ENCODE measurements at places on chromosomes 16 and 17. TPM values are rescaled to one million over a fixed set of nuclear protein-coding genes. Genes with fewer than 3 reads are reported as not detected.

The CMTM2 gene
- not detected for total RNA-seq

The TEN1 gene
- total RNA-seq: 22.4 TPM

The XYLT1 gene
- 0.96 TPM for total RNA-seq

The KRT9 gene
- not detected for total RNA-seq

The COPS3 gene
- total RNA-seq: 151 TPM

The CHST5 gene
- total RNA-seq: 0.11 TPM

The DRG2 gene
- total RNA-seq: 47.7 TPM

The TNFSF13 gene
- total RNA-seq: 0.53 TPM

The SLC22A31 gene
- 1.3 TPM for total RNA-seq

The KRT20 gene
- total RNA-seq: 0.18 TPM

The HSF5 gene
- total RNA-seq: not detected

The CD79B gene
- 0.17 TPM for total RNA-seq

The MFAP4 gene
- not detected for total RNA-seq

The MT1M gene
- 0.18 TPM for total RNA-seq

The SBK1 gene
- total RNA-seq: 0.26 TPM

The SLC13A2 gene
- total RNA-seq: 0.12 TPM

The CA4 gene
- total RNA-seq: not detected

The WNT9B gene
- total RNA-seq: not detected

The TNFRSF13B gene
- total RNA-seq: not detected

The PAFAH1B1 gene
- total RNA-seq: 192 TPM

The WWP2 gene
- total RNA-seq: 24.6 TPM

The BCO1 gene
- total RNA-seq: 1.2 TPM

The GGT6 gene
- total RNA-seq: not detected

The STH gene
- not detected for total RNA-seq

The KRT222 gene
- 0.51 TPM for total RNA-seq

The AGRP gene
- total RNA-seq: not detected

The DPEP3 gene
- total RNA-seq: not detected

The PIK3R5 gene
- total RNA-seq: 0.13 TPM

The ZG16B gene
- total RNA-seq: 0.66 TPM

The KRTAP4-5 gene
- not detected for total RNA-seq

The KRTAP1-1 gene
- total RNA-seq: not detected

The HSPB9 gene
- total RNA-seq: not detected

The ABCA10 gene
- total RNA-seq: 0.06 TPM

The EVI2B gene
- 0.09 TPM for total RNA-seq

The FA2H gene
- 39.3 TPM for total RNA-seq

Data from A549 treated with dexamethasone at 1 μM for 4 hours (cell line).